Cerebellar nuclear complex (tissue), 1 donor: ENCODE measurements at places on chromosomes 1 and 21.

- no peak for DNase-seq
Observed at GRCh38 chr1:240014051-240014450, 77.6 kb upstream of the FMN2 start.

GRCh38 chr1:66585002-66585401 is 51.0 kb downstream of the SGIP1 start:
- DNase-seq: no peak

GRCh38 chr1:160767395-160768294 is 28.3 kb upstream of the LY9 start:
- no peak for DNase-seq

DNA sequence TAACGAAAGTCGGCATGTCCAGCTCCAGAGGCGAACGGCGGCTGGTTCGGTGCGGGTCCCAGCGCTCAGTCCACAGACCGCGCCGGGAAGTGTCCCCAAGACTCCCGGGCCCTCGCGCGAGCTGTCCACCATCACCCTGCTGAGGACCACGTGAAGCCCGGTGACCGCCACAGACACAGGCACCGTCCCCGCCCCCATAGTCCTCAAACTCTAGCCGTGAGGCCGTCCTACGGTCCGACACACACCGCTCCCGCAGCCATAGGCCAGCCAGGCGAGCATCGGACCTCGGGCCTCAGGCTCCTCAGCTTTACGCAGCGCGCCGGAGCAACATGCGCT is 535 bp downstream of the SETD4 start:
- no peak for DNase-seq

- DNase-seq: no peak
Observed at GRCh38 chr1:53376742-53377437, 49.0 kb upstream of the LRP8 start.

DNA sequence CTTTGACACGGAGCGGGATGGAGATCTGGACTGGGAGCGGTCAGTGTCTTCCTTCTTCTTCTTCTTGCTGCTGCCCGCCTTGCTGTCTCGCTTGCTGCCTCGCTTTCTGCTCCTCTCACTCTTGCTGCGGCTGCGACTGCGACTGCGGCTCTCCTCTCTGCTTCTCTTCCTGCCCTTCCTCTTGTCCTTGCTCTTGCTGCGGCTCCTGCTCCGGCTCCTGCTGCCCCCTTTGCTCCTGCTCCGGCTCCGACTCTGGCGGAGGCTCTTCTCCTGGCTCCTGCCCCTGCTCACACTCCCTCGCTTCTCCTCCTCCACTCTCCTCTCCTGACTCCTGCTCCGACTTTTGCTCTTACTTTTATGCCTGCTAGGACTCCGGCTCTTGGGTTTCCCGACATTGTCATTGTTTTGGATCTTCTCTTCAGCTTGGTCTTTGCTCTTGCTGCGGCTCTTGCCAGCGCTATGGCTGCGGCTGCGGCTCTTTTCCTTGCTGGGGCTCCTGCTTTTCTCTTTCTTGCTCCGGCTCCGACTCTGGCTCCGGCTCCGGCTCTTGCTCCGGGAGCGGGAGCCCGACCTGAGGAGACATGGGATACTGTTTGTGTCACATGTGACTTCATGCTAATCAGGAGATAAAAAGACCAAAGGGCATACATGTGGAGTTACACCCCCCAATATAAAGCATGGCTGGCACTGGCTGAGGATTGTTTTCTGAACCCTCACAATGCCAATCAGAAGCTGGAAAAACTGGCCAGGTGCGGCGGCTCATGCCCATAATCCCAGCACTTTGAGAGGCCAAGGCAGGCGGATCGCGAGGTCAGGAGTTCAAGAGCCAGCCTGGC is 25.2 kb upstream of the TMEM200B start:
- no peak for DNase-seq

- no peak for DNase-seq
Observed at GRCh38 chr1:113534875-113535274, 144.6 kb downstream of the MAGI3 start.

- no peak for DNase-seq
Observed at GRCh38 chr1:62978741-62979140, 194.8 kb downstream of the ATG4C start.

- DNase-seq: no peak
Observed at GRCh38 chr1:218783916-218784315, 389.8 kb upstream of the LYPLAL1 start.

DNA sequence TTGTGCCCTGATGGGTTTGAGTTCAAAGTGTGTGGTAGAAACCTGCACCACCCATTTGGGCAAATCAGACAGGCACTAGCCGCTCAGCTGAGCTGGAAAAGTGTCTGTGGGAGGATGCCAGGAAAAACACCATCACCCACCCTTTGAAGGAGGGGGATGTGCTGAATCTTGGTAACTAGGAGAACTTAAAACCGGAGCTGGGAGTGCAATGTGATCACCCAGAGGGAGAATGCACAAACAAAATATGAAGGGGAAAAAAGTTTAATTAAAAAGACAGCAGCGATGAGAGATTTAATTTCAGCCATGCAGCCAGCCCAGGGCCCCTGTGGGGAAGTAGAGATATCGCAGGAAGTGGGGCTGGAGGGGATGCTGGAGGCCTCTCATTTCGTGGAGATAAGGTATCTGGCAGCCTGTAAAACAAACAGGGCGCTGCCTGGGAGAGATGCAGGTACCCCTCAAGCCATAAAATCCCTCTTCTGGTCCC is 86.8 kb upstream of the BCAR3 start:
- no peak for DNase-seq

GRCh38 chr21:44305691-44306090 is 5.8 kb downstream of the PFKL start:
- DNase-seq: no peak

DNA sequence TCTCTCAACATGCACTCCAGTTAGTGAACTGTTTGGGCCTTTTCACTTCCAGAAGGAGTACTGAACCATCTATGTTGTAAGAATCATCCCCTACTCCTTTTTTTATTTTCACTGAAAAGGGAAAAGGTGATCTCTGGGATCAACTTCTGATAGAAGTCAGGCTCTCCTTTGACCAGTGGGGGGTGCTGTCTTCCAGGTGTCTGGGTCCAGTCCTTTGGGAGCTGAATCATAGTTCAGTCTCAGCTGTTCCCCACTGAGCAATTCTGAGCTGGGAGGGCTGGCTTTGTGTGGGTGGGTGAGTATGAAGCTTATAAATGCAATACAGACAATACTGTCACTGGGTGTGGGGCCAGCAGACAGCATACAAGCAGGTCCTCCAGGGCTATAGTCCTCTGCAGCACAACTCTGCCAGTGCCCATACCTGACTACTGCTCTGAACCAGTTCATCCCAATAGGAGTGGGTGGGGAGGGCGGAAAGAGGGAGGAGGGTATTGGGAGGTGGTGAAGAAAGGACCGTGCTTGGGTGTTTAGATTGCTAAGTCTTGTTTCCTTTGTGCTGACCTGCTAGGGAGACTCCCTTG is 12.5 kb upstream of the SARS1 start:
- no peak for DNase-seq

- DNase-seq: no peak
Observed at GRCh38 chr1:198534548-198535418, 5.7 kb downstream of the ATP6V1G3 start.

GRCh38 chr1:173925306-173926242 is 8.4 kb upstream of the SERPINC1 start:
- DNase-seq: no peak

- no peak for DNase-seq
Observed at GRCh38 chr1:94020764-94021579, 100.0 kb downstream of the ABCA4 start.

DNA sequence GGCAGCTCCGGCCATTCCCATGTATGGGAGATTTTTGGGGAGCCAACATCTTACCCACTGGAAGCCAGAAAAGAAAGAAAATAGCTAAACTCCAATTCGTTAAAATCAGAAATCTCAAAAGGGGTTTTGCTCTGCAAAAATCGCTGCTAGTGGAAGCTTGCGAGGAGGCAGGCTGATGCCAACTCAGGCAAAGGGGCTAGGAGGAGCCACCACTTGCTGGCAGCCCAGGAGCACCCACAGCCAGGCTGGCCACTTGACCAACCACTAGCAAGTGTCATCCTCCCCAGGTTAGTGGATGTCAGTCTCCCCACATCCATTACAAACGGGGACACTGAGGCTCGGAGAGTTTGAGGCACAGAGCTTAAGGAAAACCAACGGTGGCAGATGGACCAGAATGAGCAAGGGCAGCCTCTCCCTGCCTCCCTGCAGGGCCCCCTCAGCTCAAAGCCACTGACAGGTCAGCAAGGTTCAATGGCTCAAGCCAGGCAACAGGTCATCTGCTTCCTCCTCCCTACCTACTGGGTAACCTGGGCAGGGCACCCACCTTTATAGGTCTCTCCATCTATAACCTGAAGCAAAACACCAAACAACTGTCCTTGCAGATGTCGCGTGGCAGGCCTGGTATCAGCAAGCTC is 10.8 kb downstream of the KCNN3 start:
- DNase-seq: no peak
